HCEC 1CT (cell line): ENCODE measurements at places on chromosomes 5 and 9.

DNA sequence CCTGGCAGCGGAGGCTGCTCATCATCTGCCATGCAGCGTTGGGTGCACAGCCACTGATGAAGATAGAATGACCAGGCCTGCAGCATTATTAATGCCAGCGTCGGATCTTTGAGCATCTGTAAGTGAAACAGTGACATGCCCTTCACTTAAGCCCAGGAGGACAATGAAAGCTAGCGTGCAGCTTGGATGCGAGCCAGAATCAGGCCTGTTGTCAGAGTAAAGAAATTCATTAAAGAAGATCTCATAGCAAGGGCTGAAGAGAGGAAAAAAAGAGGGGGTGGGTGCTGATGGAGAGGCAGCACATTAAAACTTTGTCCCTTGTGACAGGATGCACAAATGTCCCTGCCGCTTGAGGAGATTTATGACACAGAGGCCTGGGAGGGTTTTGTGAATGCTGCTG is 186.1 kb upstream of the MAST4 start:
- DNase-seq: no peak

DNA sequence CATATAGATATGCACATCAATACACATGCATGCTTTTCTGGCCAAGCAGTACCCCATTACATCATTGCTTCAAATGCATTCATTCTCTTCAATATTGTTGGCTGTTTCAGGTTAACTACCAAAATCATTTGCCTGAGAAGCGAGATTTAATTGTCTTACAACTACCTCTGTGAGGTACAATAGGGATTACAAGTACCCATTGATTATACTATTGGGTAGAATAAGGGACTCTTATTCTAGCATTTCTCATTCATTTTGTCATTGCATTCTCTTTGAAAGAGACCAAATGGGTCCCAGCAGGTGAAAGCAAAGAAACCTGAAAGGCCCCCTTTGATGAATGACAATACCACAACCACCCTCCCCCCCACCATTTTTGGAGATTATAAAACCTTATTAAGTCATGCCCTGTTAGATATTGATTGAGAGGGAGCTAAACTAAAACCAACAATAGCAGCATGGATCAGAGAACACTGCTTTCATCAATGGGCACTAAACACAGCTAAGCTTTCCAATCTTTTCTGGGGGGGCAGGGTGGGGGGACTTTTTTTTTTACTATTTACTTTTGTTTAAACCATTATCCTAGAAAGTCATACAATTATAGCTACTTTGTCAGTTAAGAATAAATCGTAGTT is 375.0 kb upstream of the CCNH start:
- DNase-seq: no peak

GRCh38 chr5:10577371-10578292 is 13.8 kb downstream of the ANKRD33B start:
- DNase-seq: no peak

GRCh38 chr9:12884736-12885395 is 110.0 kb downstream of the LURAP1L start:
- peak; percentile 92 for DNase-seq

DNA sequence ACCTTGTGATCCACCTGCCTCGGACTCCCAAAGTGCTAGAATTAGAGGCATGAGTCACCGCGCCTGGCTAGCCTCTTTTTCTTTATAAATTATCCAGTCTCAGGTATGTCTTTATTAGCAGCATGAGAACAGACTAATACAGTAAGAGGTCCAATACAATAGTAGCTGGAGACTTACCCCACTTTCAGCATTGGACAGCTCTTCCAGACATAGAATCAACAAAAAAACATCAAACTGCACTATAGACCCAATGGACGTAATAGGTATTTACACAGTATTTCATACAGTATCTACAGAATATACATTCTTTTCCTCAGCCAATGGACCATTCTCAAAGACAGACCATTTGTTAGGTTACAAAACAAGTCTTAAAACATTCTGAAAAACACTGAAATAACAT is 6.1 kb upstream of the RCL1 start:
- no peak for DNase-seq

DNA sequence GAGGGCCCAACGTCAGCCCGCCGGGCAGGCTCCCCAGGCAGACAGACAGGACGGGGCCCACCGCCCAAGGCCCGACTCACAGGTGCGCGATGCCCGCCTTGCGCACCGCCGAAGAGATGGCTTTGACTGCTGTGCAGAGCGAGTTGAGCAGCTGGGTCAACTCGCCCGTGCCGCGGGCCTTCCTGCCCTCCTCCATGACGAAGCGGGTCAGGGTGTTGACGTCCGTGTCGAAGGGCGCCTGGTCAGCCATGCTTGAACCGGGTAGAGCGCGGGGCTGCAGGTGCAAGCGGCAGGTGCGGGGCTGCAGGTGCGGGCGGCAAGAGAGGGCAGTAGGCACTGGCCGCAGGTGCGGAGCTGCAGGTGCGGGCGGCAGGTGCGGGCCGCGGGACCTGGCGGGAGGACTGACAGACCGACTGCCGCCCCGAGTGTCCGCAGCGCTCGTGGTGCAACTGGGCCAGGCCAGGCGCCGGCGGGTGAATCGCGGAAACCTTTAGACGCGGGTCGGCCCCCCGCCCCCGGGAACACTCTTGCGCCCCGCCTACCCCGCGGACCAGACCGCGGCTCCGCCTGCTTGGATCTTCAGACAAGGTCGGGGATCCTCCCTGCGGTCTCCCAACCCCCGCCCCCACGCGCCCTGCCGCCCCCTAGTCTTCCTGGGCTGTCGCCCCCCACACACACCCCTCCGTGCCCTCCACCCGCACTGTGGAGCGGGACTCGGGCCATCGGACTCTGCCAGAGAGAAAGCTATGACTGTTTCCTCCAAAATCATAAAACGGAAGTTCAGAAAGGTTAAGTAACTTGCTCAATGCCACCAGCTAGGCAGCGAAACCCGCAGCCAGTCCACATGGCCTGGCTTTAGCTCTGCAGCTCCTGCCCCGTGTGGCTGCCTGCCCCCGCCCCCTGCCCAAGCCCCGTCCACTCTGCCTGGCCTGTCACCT is at the start of gene FBP1:
Gene FBP1, minus strand, starts transcription at position 458 of the 938 bp plus-strand sequence. Its CDS starts 208 bp downstream, at position 250.
- DNase-seq: no peak

DNA sequence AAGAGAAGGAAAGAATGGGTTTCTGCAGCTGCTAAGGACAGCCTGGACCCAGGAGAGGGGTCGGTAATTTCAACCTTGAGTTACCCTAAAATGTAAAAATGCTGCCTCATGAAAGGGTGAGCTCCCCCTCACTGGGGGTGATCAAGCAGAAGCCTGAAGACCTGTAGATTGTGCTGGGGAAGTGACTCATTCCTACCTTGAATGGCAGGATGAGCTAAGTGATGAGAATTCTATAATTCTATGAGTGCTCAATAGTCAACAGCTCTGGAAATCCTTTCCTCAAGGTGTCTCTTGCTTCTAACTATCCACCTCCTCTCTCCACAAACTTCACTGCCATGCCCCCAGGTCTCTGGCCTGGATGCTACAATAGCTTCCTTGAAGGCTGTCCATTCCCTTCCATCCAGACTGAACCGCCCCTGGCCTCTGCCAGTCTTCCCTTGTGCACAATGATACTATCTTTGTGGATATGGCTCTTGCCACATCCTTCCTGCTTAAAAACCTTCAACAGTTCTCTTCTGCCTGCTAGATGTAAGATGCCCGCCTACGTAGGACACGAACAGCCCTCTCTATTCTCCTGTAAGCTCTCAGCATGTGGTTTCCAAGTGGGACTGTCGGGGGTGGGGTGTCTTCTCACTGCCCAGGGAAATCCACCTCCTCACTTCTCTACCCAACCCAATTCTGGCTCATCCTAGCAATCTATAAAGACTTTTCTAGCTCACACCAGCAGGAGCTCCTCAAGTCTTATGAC is 50.6 kb downstream of the PTPN3 start:
- DNase-seq: no peak

DNA sequence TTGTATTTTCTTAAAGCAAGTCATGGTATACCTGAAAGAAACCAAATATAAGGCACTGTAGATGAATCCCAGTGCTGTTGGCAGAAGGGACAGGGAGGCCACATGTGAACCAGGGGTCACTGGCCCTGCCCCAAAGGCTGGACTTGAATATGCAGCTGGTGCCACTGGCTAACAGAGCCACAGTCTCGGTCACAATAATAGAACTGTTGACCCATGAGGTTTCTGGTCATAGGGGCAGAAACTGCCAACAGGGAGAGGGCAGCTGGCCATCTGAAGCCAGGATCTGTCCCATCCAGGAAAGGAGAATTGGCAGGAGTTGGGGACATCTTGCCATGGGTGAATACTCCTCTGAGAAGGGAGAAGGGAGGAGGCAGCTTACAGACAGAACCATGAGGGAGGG is 31.9 kb downstream of the PALM2AKAP2 start:
- DNase-seq: no peak

GRCh38 chr5:39648085-39648847 is 223.5 kb upstream of the DAB2 start:
- peak; percentile 18 for DNase-seq

GRCh38 chr9:134437403-134438194 is 111.3 kb downstream of the RXRA start:
- DNase-seq: no peak

DNA sequence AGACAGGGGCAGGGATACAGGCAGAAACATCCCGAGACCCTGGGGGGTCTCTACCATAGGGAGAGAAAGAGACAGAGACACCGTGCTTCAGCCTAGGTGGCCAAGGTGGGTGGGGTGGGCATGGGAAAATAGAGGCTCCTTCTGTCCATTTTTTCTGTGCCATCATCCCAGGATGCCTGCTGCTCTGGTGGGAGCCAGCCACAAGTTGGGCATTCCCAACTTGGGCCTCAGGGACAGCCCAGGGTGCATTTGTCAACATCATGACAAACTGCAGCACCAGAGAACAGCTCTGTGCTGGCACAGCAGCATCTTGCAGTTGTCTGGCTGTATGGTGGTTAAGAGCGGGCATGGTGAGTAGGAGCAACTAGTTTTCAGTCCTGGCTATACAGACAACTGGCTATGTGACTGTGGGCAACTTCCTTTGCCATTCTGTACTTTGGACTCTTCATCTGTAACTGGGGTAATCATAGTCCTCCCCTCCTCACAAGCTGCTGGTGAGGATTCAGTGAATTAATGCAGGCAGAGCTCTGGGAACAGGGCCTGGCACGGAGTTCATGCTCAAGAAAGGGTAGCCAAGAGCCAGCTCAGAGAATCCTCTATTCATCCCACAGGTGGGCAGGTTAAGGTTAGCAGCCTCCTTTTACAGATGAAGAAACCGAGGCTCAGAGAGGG is 100.4 kb downstream of the RGS3 start:
- no peak for DNase-seq

DNA sequence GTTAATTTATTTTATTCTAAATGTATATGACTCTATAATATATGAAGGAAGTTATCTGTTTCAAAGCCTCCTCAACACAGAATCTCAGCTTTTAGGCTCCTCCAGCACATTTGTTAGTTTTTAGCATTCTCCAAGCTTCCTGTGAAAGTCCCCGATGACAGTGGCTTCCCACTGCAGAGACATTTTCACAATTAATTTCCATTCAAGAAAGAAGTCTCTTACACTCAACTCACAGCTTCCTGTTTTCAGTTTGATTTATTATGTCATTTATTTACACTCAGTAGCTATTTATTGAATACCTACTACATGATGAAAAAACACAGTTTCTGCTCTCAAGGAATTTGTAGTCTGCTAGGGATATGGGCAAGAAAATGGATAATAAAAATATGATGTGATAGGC is 2228.2 kb upstream of the WWC1 start:
- no peak for DNase-seq

DNA sequence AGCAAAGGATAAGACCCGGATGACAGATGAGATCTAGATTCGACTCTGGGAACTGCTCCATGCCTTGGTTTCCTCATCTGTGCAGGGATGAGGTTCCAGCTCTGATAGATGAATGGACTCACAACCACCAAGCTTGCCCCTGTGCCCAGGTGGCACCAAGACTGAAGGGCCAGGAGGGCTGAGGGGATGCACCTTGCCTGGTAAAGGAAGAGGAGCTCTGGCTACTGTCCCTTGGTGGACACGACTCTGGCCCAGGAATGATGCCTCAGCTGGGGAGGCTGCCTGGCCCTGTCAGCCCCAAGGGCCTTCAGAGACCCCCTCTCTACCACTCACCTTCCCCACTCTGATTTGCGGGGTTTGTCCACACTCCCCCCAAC is 24.9 kb upstream of the ANXA6 start:
- DNase-seq: no peak
